ENCODE measurements at places on chromosomes 11 and 22.

DNA sequence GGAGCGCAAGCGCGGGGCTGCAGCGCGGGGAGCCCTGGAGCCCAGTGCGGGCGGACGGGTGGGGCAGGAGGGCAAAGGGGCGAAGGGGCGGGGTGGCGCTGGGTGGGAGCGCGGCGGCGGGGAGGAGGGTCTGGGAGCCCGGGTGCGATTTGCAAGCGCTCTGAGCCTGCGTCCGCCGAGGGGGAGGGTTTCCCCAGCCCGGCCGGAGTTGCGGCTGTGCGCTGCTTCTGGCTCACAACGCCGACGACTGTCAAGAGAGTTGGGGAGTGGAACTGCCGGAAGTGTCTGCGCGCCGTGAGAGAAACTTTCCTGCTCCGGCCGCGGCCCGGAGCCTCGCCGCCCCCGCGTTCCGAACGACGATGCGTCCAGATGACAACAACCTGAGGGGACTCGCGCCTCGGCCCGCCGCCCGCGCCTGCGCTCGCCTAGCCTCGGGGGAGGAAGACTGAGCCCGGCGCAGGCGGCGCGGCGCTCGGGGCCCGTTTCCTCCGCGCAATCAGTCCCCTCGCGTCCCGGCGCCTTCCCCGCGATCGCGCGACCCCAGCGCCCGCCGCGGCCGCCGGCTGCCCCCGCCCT lies at the start of gene ARHGAP42:
Gene ARHGAP42, plus strand, starts transcription at position 235 of the 576 bp plus-strand sequence. CDS start 391 bp downstream, outside the sequence.
- peak; percentile 59 for DNase-seq
- no peaks in the 10 kb centered on the region for H3K36me3 ChIP-seq
- peaks cover 24% of the 10 kb centered on the region for H3K27me3 ChIP-seq
- peaks cover 29% of the 10 kb centered on the region for H3K4me1 ChIP-seq
- no peak within 1 kb of the TSS for H3K27ac ChIP-seq
- peak within 1 kb of the TSS; percentile 82 for H3K4me3 ChIP-seq

- peaks cover 12% of the 10 kb centered on the region for H3K4me1 ChIP-seq
- H3K36me3 ChIP-seq: no peaks in the 10 kb centered on the region
- DNase-seq: no peak
- no peak overlapping the region for H3K27ac ChIP-seq
- H3K4me3 ChIP-seq: no peak overlapping the region
These were observed 42.6 kb downstream of the GNB1L start for GRCh38 chr22:19811811-19812771.

DNA sequence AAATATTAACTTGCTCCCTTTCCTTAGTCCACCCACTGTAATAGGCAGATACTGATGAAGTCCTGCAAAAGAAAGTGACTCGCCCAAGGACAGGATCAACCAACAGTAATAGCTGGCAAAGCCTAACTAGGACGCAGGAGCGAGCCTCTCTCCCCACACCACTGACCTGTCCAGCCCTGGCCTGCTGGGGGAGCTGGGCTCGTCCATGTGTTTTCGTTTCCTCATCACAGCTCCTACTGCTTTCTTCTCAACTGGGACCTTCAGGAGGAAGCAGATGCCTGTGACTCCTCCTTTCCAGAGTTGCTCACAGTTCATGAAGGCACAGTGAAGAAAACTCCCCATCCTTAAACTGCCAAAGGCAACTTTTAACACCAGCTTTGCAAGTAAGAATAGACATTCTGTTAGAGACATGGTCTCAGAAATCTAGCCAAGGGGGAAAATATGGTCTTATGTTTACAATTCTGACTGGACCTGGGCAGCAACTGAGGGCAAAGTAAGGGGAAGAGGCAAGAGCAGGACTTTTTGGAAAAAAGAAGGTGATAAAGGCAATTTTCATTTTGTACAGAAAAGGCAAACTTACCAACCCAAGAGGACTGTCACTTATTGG lies 11.6 kb upstream of the GPHA2 start:
- no peak overlapping the region for H3K27ac ChIP-seq
- H3K4me3 ChIP-seq: no peak overlapping the region
- no peaks in the 10 kb centered on the region for H3K4me1 ChIP-seq
- H3K27me3 ChIP-seq: peaks cover 20% of the 10 kb centered on the region
- H3K36me3 ChIP-seq: no peaks in the 10 kb centered on the region

DNA sequence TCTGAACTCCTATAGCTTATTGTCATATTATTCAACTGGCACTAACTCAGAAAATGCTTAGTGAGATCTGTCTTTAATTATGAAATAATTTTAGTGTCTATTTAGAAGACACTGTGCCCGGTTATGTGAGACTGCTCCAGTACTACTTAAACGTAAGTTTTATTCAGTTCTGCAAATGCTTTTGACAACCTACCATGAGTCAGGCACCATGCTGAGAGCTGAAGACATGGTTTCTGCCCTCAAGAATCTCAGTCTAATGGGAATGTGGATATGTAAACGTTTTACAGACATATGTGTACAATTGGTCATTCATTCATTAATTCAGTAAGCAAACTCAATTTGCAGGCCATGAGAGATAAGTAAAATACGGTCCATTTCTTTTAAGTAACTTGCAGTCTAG lies 40.0 kb downstream of the DCUN1D5 start:
- no peaks in the 10 kb centered on the region for H3K4me1 ChIP-seq
- no peak for DNase-seq
- no peak overlapping the region for H3K27ac ChIP-seq

DNA sequence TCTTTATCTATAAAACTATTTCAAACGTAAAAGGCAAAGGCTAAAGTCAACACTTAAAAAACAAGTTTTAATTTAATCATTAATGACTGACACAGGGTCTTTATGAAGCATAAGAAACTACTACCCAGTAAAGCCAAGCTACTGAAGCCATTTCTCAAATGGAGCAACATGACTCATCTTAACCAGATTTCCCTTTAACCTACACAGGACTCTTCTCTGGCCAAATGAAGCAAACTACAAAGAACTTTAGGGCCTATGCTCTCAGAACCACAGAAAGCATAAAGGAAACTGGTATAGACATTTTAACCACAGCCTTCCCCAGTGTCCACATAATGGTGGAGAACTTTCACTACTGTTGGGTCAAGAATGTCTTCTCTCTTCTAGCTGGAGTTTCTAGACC lies 34.7 kb downstream of the ALG9 start:
- H3K27ac ChIP-seq: no peak overlapping the region
- no peak for DNase-seq
- H3K4me3 ChIP-seq: no peak overlapping the region
- H3K4me1 ChIP-seq: peaks cover 20% of the 10 kb centered on the region
- peaks cover 42% of the 10 kb centered on the region for H3K36me3 ChIP-seq

DNA sequence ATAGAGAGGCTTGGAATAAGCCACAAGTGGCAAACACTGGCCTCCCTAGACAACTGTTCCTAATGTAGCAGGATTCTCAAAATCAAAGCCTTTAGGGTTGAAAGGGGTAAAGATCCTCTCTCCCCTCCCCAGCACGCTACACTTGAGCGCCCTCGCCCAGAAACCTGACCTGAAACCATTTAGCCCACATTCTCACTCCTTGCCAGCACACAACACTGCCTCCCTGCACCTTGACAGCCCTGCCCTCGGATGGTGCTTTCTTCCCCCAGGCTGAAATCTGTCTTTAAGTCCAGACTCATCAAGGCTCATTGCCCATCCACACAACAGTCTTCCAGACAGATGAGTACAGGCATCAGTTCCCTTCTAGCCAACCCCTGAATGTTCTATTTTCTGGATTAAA lies 26.5 kb downstream of the CWC15 start:
- H3K27ac ChIP-seq: no peak overlapping the region
- H3K4me3 ChIP-seq: no peak overlapping the region
- H3K4me1 ChIP-seq: no peaks in the 10 kb centered on the region

DNA sequence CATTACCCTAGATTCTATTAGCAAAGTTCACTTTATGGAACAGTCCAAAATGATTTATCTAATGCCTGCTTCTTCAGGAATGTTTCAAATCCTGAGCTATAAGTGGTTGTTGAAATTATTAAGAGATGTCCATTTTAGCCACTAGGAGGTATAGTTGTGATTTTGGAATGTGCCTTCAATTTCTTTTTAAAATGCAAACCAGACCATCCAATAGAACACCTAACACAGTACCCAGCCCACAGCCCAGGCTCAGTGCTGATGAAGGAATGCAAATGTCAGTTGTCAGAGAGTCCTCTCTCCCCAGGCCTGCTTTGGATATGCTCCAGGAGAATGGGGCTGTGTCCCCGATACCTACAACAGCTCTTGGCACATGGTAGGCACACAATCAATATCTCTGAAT lies 85.8 kb upstream of the E2F8 start:
- no peak overlapping the region for H3K4me3 ChIP-seq
- no peak overlapping the region for H3K27ac ChIP-seq
- H3K4me1 ChIP-seq: no peaks in the 10 kb centered on the region

GRCh38 chr11:75718419-75719339 lies 1.0 kb downstream of the MOGAT2 start:
- no peak for DNase-seq
- H3K27ac ChIP-seq: no peak overlapping the region
- no peak overlapping the region for H3K4me3 ChIP-seq
- H3K36me3 ChIP-seq: no peaks in the 10 kb centered on the region
- peaks cover 9% of the 10 kb centered on the region for H3K27me3 ChIP-seq

- H3K27ac ChIP-seq: no peak overlapping the region
- no peaks in the 10 kb centered on the region for H3K27me3 ChIP-seq
- no peaks in the 10 kb centered on the region for H3K36me3 ChIP-seq
- no peak for DNase-seq
- H3K4me1 ChIP-seq: no peaks in the 10 kb centered on the region
- H3K4me3 ChIP-seq: no peak overlapping the region
These were observed 17.1 kb downstream of the TTC12 start for GRCh38 chr11:113331441-113331840.

- H3K4me1 ChIP-seq: no peaks in the 10 kb centered on the region
- peaks cover 27% of the 10 kb centered on the region for H3K27me3 ChIP-seq
- DNase-seq: peak; percentile 26
- no peaks in the 10 kb centered on the region for H3K36me3 ChIP-seq
- no peak overlapping the region for H3K4me3 ChIP-seq
- no peak overlapping the region for H3K27ac ChIP-seq
These were observed 52.0 kb upstream of the ELF5 start for GRCh38 chr11:34565417-34566207.

- no peak for DNase-seq
- H3K27me3 ChIP-seq: peaks cover 50% of the 10 kb centered on the region
- H3K27ac ChIP-seq: no peak overlapping the region
- peaks cover 2% of the 10 kb centered on the region for H3K4me1 ChIP-seq
These were observed 531 bp downstream of the GRIK4 start for GRCh38 chr11:120511820-120512738.

DNA sequence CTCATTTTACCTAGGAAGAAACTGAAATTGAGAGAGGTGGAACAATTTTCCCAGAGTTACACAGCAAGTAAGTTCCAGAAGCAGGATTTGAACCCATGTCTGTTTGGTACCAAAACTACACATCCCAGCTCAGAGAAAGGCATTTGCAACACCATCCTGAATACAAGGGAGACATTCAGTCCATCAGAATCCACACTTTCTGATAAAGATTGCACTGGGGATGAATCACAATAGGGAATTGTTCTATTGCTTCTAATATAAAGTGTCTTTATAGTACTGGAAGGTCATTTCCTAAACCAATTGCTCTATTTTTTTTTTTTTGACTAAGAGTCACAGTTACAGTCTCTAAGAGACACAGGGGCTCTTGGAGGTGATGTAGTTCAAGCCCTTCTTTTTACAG lies 208.1 kb upstream of the CADM1 start:
- no peak for DNase-seq
- H3K27me3 ChIP-seq: no peaks in the 10 kb centered on the region
- no peak overlapping the region for H3K27ac ChIP-seq
- H3K36me3 ChIP-seq: no peaks in the 10 kb centered on the region
- H3K4me1 ChIP-seq: no peaks in the 10 kb centered on the region

- no peak overlapping the region for H3K27ac ChIP-seq
- H3K27me3 ChIP-seq: no peaks in the 10 kb centered on the region
- H3K36me3 ChIP-seq: no peaks in the 10 kb centered on the region
- H3K4me3 ChIP-seq: no peak overlapping the region
- peaks cover 12% of the 10 kb centered on the region for H3K4me1 ChIP-seq
These were observed 11.5 kb upstream of the GLYAT start for GRCh38 chr11:58742981-58743880.

- H3K4me3 ChIP-seq: no peak overlapping the region
- H3K27me3 ChIP-seq: no peaks in the 10 kb centered on the region
- H3K36me3 ChIP-seq: no peaks in the 10 kb centered on the region
- H3K4me1 ChIP-seq: no peaks in the 10 kb centered on the region
- H3K27ac ChIP-seq: no peak overlapping the region
- no peak for DNase-seq
These were observed 265.4 kb downstream of the CADM1 start for GRCh38 chr11:115238791-115239190.

DNA sequence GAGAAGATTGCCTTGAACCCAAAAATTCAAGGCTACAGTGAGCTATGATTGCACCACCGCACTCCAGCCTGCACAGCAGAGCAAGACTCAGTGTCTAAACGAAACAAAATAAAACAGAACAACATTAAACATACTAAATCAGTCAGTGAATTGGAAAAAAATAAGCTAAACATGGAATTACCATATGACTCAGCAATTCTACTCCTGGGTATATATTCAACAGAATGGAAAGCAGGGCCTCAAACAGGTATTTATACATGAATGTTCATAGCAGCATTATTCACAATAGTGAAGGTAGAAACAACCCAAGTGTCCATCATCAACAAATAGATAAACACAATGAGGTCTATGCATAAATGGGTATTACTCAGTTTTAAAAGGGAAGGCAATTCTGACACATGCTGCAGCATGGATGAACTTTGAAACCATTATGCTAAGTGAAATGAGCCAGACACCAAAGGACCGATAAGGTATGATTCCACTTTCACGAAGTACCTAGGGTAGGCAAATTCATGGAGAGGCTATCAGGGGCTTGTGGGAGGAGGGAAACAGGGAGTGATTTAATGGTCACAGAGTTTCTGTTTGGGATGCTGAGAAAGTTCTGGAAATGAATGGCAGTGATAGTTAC lies 15.5 kb downstream of the NTM start:
- no peaks in the 10 kb centered on the region for H3K27me3 ChIP-seq
- no peaks in the 10 kb centered on the region for H3K36me3 ChIP-seq
- H3K4me1 ChIP-seq: no peaks in the 10 kb centered on the region
- no peak overlapping the region for H3K4me3 ChIP-seq
- DNase-seq: no peak

DNA sequence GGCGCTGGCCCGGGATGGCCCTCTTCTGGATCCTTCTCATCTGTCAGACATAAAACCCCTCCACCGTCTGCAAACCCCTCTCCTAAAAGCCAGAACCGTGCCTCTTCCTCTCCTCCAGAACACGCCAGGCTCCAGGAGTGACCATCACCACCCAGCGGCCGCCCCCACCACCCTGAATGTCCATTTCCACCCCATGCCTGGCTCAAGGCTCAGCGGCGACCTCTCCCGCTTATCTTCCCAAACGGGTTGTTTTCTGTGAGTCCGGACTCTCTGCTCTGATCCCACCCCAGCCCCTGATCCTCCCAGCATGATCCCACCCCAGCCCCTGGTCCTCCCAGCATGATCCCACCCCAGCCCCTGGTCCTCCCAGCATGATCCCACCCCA lies 37.6 kb downstream of the CELSR1 start:
- DNase-seq: no peak
- H3K4me1 ChIP-seq: peaks cover 8% of the 10 kb centered on the region
